ENCODE measurements at places on chromosomes 2 and 18.

- no peak for DNase-seq
Measured at GRCh38 chr18:59340817-59341216, 18.2 kb downstream of the LMAN1 start.

DNA sequence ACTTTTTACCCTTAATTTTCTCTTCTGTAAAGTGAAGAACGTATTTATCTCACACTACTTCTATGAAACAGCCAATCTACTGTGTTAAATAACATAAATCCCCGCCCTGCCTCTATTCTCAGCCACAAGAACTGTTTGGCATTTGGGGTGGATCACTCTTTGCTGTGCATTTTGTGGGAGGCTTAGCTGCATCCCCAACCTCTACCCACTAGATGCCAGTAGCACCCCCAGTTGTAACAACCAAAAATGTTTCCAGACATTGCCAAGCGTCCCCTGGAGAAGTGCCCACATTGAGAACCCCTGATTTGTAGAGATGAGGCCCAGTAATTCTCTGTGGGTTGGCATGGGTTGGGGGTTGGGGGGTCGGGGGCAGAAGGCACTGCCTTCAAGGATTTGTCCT is 94.7 kb upstream of the BOD1L2 start:
- DNase-seq: no peak

- DNase-seq: peak; percentile 24
Measured at GRCh38 chr18:24000613-24001490, 13.7 kb upstream of the TTC39C start.

DNA sequence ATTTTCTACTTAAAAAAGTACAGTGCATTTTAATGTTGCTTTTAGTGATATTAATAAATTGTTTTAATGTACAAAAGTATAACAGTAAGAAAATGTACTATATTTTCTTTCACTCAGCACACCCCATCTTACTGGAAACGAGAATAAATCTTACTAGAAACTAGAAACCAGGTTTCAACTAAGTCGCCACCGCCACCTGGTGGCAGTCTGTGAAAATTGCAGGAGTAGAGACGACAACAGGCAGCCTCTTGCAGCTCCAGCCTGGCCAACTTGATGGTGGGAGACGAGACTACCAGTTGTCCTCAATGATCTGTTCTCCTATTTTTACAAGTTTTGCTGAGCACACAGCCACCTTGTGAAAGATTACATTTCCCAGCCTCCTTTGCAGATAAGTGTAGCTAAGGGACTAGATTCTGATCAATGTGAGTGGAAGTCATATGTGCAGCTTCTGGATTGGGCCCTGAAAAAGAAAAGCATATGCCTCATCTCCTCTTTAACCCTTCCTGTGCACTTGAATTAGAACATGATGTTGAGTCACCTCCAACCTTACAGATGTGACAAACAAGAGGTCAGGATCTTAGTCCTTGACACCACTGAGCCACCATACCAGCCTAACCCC is 8.7 kb downstream of the OTOF start:
- DNase-seq: peak; percentile 15

- peak; percentile 84 for DNase-seq
Measured at GRCh38 chr2:241762933-241763369, 13.7 kb upstream of the GAL3ST2 start.

DNA sequence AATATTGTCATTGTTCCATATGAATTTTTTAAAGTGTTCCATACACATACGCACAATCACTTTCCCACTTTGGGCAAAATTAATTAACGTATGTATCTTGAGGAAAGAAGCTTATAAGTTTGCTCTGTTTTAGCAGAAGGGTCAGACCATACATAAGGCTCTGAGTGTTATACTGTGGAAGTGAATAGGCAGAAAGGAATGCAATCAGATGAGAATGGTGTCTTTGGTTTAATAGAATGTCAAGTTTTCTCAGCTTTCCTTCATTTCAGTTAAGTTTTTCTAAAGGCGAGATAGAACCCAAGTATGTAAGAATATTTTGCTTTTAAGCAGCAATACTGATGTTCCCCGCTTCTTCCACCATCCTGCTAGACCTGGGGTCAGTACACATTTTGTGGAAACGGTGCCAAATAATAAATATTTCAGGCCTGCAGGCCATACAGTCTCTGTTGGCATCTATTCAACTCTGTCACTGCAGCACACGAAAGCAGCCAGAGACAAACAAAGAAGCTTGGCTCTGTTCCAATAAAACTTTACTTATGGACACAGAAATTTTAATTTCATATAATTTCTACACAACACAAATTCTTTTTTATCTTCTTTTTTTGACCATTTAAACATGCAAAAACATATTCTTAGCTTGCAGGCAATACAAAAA is 100.6 kb downstream of the UPP2 start:
- no peak for DNase-seq

DNA sequence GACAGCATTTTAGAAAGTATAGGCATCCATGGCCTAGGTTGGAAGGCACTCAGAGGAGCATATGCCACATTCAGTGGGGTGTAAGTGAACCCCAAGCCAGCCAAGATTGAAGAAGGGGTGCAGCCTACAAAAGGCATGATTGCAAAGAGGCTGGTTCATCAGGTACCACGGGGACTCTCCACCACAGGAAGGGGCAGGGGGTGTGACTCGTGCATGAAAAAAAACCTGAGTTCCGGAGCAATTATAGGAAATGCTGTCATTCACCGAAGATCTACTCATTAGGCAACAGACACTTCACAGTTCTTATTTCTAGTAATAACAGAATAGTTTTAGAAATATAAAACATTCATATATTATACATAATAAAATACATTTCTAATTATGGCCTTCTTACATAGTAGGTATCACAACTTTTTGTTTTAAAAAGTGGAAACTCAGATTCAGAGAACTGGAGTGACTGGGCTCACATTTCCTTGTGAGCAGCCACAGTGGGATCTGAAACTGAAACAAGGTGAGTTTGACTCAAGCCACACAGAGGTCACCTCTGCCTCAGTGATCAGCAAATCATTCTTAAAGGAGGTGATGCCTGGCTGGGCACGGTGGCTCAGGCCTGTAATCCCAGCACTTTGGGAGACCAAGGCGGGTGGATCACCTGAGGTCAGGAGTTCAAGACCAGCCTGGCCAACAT is 188.4 kb upstream of the GYPC start:
- no peak for DNase-seq

- DNase-seq: no peak
Measured at GRCh38 chr2:173545364-173545763, 190.7 kb downstream of the CDCA7 start.

DNA sequence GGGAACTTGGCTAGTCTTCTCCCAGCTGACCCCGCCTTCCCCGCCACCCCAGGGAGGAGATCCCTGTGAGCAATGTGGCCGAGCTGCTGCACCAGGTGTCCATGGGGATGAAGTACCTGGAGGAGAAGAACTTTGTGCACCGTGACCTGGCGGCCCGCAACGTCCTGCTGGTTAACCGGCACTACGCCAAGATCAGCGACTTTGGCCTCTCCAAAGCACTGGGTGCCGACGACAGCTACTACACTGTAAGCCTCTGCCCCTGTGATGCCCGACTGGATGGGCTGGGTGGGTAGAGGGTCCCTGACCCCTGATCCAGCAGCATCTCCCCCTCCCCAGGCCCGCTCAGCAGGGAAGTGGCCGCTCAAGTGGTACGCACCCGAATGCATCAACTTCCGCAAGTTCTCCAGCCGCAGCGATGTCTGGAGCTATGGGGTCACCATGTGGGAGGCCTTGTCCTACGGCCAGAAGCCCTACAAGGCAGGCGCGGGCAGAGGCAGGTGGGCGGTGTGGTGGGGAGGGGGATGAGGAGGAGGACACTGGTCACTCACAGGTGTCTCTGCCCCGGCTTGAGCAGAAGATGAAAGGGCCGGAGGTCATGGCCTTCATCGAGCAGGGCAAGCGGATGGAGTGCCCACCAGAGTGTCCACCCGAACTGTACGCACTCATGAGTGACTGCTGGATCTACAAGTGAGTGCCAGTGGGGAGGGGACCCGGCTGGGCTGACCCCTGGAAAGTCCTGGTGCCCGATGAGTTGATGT is 24.2 kb downstream of the ZAP70 start:
- DNase-seq: no peak

GRCh38 chr2:206276169-206276942 is 1.9 kb downstream of the ZDBF2 start:
- no peak for DNase-seq

DNA sequence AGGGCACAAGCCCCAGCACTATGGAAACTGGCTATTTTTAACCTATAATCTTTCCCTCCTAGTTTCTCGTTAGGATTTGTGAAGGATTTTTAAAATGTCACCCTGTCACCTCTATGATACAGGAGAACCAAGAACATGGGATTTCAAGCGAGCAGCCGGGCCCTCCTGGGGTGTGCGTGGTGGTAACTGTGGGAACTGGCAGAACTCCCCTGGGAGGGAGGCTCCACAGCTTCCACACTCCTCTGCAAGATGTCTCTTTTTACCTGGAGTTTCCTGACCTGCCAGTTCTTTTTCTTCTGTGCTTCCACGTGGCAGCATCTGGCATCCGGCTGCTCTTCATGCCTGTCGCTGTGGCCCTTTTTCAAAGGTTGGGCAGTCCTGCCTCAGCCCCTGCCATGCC is 386.3 kb upstream of the MYT1L start:
- DNase-seq: no peak

DNA sequence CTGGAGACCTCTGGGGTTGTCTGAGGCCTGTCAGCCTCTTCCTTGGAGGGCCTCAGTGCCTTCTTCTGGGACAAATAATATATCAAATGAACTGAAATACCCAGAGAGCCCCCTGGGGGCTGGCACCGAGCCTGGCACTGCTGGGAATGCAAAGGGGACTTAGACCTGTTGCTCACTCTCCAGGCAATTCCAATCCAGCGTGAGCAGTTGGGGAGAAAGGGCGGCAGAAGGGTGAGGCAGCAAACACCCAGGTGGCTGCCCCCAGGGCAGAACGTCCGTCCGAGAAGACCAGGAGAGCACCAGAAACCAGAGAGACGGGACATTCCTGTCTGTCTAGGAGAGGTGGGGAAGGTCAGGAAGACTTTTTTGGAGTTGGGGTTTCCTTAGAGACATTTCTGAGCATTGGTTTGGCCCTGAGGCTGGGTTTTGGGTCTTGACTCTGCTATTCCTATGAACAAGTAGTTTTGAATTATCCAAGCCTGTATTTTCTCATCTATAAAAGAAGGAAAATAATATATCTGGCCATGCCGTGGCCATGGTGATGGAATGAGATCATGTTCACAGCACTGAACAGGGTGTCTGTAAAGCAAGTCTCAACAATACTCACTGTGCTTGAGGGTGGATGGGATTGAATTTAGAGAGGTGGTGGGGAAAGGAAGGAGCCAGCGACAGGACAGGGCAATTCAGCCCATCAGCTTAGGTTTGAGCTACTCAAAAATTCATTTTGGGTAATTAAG is 44.3 kb upstream of the ZBTB7C start:
- no peak for DNase-seq

- no peak for DNase-seq
Measured at GRCh38 chr2:150620855-150621254, 133.4 kb upstream of the RND3 start.

DNA sequence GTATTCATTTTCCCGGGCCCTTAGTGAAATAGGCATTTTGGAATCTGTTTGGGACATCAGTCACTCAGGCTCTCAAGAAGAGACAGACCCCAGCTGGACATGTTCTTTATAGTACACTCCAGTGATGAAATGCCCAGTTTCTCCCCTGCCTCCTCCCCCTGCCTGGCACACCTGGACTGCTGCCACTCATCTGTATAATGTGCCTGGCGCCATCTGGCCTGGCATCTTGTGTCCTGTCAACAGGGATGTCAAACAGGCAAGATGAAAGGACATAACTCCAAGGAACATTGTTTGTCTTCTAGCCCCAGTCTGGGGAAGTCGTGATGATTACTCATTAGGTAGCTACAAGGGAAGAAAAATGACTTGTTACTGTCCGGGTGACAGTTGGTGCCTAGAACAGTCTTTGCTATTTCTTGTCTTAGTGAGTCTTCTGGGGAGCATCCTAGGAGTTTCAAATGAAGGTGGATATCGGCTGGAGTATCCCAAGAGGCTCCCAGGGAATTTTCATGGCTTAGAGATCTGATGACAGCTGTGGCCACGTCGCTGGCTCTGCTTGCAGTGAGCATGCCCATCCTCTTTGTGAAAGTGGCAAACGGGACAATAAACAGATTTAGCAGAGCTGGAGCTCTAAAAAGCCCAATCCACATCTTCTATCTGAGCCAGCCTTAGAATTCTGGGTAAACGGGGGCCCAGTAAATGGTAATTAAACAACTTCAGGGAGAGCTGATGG is 153.6 kb downstream of the ALK start:
- no peak for DNase-seq

DNA sequence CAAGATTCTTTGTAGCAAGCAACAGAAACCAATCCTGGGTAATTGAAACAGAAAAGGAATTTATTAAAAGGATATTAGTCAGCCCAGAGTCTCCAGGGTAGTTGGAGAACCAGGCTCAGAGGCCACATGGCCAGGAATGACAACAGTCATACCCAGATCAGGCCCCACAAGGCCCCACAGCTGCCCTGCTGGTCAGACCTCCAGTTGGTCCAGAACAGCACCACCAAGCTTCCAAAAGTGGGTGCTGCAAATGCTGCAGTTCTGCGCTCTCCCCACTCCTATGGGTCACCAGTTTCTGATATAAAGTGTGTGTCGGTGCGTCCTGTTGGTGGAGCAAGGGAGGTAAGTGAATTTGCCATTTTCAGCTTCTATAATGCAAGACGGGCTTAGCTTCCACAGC is 29.9 kb downstream of the KLHL29 start:
- no peak for DNase-seq

- no peak for DNase-seq
Measured at GRCh38 chr18:45712061-45712460, 11.9 kb upstream of the SLC14A1 start.

DNA sequence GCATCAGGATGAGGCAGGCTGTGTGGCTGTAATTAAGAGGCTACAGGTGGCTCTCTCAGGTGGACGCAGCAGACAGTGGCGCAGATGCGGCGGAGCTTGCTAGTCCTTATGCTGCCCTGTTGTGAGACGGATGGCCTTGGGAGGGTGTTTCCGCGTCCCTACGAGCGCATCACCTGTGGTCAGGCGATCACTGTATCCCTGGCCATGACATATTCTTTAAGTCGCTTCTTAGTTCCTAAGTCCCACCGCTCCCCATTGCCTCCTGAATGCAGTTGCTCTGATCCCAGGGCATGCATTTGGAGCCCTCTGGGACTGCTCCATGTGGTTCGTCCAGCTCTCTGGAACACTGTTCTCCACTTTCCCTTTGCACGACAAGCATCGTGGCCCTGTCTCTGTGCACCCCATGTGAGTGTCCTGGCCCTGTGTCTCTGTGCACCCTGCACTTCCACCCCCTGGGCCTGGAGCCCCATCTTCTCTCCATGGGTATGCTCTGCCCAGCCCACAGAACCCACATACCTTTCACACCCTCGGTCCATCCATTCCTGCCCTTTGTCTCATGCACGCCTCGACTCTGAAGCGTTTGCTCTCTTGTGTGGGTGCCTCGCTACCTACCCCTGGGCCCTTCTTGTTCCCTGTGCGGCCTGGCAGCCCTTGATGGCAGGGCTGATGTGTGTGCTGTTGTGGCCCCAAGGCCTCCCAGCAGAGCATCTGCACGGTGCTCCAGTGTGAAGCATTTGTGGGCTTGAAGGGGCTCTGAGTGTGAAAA is 74.4 kb downstream of the SH3RF3 start:
- DNase-seq: no peak

DNA sequence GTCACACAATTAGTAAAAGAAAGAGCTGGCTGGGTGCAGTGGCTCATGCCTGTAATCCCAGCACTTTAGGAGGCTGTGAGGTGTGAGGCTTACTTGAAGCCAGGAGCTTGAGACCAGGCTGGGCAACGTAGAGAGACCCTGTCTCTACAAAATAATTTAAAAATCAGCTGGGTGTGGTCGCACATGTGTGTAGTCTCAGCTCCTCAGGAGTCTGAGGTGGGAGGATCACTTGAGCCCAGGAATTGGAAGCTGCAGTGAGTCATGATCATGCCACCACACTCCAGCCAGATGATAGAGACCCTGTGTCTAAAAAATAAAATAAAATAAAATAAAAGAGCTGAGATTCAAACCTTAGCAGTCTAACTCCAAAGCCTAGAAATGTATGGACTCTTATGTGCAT is 39.0 kb upstream of the NEDD4L start:
- no peak for DNase-seq
